ENCODE measurements at places on chromosomes 1 and 21.

GRCh38 chr1:59291561-59291960 is 5.3 kb upstream of the FGGY start:
- no peak for DNase-seq

GRCh38 chr1:31639543-31639942 is 5.1 kb downstream of the PEF1 start:
- DNase-seq, result peak; percentile 28

DNA sequence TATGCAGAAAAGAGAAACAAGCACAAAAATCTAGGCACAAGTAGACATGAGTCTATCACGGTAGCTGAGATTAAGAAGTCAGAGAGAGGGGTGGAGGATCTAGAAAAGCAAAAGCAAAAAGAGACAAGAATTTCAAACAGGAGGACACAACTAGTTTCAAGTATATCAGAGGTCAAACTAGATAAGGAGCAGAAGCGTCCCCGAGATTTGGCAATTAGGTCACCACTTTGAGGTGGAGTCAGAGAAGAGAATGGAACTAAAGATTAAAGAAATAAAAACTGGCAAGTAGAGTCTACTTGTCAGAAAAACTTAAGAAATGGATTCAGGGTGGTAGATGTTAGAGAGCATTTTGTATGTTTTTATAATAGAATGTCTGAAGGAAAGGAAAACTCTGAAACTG is 2.3 kb downstream of the SF3B4 start:
- DNase-seq, result no peak

DNA sequence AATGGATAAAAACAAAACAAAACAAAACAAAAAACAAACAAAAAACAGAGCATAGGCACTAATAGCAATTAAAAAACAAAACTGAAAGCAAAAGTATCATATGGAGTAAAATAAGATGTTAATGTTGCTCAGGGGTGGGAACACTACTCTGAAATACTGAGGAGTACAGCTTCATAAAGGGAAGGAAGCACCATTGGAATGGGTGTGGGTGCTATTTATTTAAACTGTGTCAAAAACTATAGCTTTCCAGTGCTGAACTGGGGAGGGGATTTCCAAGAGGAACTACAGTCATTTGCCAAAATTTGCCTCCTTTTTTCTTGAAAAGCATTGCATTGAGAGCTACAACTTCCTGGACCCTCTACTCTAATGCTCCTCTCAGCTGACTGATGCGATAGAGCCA is 40.0 kb downstream of the SPTA1 start:
- no peak for DNase-seq

- no peak for DNase-seq
Measured at GRCh38 chr1:221998781-221999180, 256.9 kb upstream of the DUSP10 start.

DNA sequence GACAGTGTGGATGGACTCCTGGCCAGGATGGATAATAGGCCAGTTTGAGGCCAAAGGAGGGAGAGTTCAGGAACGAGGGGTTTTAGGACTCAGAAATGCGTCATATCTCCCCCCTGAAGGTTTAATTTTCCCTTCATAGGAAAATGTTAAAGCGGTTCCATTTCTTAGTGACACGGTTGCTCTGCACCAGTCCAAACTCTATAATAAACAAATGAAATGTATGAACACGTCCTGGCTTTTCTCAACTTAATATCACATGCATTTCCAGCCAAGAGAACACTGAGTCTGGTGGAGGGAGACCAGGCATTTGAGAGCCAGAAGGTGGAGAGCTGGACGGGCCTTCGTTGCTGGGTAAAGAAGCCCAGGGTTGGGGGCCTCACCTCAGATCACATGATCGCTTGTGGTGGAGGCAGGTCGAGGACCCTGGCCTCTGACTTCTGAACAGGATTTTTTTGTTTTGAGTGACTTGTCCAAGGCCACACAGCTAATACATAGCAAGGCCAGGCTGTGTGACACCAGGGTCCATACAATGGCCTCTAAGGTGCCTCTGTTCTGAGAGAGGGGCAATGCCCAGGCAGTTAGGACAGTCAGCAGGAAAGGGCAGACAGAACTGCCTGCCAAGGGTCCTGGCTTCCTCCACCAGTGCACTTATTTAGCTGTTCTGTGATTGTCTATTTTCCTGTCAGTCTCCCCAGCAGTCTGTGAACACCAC is 11.4 kb downstream of the SLC1A7 start:
- DNase-seq, result no peak

DNA sequence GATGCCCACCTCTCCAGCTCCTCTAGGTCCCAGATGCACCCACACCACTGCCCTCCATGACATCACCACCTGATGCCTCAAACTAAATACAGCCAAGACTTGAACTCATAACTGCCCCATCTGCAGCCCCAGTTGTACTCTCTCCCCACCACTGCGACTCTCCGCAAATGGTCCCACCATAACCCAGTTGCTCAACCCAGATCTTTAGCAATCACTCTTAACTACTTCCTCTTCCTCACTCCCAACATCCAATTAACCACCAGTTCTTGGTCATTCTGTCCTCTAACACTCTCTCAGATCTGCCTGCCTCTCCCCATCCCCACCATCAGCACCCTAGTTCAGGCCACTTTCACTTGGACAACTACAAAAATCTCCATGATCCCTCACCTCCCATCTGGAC is 36.8 kb upstream of the PLA2G2C start:
- no peak for DNase-seq

GRCh38 chr1:26023826-26024225 is 2.3 kb downstream of the EXTL1 start:
- DNase-seq, result no peak

GRCh38 chr1:206493279-206493678 is 14.1 kb upstream of the RASSF5 start:
- no peak for DNase-seq

GRCh38 chr21:42285569-42286245 is 29.5 kb downstream of the TFF3 start:
- no peak for DNase-seq

GRCh38 chr1:36085686-36086526 is 2.0 kb downstream of the TEKT2 start:
- DNase-seq, result no peak

DNA sequence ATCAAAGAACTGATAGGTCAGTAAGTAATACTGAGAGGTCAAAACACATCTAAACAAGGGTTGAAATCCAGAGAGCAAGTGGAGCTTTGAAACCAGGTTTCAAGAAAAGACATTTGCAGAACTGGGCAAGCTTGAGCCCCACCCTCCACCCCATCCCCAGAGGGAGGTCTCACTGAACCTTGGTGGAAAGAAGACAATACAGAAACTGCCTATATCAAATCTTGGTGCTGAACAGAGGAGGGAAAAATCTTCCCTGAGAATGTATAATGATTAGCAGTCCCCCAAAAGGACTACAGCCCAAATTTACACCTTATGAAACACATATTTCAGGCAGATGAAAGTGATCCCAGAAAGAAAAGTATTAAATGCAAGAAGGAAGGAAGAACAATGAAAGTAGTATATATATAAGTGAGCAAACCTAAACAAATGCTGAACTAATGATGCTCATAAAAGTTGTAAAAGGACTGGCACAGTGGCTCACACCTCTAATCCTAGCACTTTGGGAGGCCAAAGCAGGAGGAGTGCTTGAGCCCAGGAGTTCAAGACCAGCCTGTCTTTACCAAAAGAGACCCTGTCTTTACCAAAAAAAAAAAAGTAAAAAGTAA is 12.4 kb downstream of the ZBTB17 start:
- no peak for DNase-seq

DNA sequence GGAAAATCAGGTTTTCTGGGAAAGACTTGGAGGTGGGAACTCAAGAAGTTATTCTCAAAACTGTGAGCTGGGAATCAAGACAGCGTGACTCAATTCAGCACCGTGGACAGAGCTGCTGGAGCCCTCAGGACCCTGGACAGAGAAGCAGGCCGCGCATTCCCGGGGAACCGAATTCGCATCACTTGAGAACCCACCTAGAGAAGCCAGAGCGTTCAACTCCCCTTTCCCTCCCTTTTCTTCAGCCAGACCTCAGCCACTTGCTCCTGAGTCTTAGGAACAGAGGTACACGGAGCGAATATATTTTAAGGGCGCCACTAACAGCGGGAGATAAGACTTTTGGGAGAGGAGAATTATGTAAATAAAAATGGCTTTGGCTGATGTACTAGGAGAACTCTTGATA is 2.0 kb upstream of the LIN28A start:
- peak; percentile 58 for DNase-seq

GRCh38 chr1:41802532-41803501 is 115.9 kb downstream of the HIVEP3 start:
- no peak for DNase-seq

- DNase-seq, result no peak
Measured at GRCh38 chr1:30680429-30680828, 43.0 kb downstream of the MATN1 start.

DNA sequence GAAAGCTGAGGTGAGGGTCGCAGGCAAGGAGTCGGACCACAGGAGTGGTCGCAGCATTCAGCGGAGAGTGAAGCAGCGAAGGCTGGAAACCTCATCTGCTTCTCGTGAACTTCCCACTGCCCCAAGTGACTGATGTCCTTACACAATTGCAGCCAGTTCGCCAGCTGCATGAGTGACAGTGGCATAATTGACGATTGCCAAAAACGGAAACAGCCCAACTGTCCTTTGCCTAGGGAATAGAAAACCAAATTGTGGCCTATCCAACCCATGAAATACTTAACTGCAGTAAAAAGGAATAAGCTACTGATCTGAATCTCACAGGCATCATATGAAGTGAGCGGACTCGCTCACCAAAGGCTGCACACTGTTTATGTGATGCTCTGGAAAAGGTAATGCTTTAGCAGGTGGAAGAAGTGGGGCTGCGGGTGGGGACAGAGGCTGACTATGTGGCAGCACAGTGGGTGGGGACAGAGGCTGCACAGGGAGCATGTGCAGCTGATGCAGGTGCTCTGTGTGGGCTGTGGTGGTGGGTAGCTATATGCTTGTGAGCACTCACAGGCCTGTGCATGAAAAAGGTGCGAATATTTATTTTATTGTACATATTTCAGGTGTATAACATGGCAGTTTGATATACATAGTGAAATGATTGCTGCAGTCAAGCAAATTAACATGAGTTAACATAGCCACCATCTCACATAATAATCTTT is 4.2 kb upstream of the NLRP3 start:
- no peak for DNase-seq

DNA sequence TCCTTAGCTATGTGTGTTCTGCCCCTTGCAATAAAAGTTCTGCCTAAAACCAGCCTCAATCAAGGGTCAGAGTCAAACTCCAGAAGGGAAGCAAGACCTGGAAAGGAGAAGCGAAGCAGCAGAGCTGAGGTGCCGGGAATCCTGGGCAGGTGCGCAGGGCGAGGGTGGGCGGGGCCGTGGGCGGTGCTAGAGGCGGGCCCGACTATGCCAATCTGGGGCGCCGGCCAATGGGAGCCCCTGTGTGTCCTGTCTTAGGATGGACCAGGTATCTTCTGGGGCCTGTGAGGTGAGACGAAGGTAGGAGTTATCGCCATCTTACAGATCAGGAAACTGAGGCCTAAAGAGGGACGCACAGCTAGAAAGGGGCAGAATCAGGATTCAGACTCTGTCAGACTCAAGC is 120.3 kb downstream of the PTPRU start:
- DNase-seq, result no peak

DNA sequence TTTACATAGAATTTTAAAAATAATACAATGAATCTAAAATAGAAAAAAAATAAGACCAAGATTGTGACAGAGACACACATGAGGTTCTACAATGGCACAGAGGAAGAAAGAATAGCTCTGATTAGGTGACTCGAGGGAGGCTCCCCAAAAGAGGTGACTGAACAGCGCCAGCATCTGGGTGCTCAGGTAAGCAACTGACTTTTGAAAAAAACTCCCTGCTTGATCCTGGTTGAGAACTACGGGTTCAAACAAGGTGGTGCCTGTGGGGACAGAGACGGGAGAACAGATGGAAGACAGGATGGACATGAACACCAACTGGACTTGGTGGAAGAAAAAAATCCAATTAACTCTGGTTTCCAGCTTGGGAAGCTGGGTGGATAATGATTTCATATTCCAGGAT is 22.5 kb downstream of the BATF3 start:
- DNase-seq, result no peak

- peak; percentile 89 for DNase-seq
Measured at GRCh38 chr1:27556781-27557595, 47.0 kb downstream of the AHDC1 start.

DNA sequence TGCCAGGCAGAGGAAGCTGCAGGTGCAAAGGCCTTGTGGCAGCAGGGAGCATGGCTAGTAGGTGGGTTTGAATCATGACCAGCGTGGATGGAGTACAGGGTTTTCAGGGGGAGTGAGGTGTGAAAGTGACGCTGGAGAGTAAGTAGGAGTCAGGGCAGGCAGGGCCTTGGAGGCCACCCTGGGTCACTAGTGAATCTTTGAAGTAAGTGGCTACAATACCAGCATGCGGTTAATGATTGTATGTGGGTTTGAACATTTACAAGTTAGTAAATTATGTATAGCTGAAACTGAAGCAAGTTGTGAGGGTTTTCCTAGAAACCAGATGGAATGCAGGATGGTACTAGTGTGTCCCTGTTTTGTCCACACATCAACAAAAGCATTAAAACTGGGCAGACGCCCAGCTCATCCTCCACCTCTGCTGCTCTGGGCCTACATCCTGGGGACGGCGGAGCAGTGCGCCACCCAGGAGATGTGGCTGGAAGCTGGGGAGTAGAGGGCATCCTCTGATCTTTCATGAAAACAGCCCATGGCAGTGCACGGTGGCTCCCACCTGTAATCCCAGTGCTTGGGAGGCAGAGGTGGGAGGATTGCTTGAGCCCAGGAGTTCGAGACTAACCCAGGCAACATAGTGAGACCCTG is 41.2 kb upstream of the B3GALNT2 start:
- peak; percentile 10 for DNase-seq

Data from Caki2 (cell line).